ENCODE measurements at places on chromosomes 2 and 18. TPM values are rescaled to one million over a fixed set of nuclear protein-coding genes. Genes with fewer than 3 reads are reported as not detected.
A peak's percentile ranks its signal among the peaks of the same experiment; 100 is the strongest.

- DNase-seq: no peak
Observed at GRCh38 chr2:106160786-106161261, 33.3 kb downstream of the UXS1 start.

GRCh38 chr18:80210312-80211083, 36.8 kb downstream of the PARD6G start:
- no peak for DNase-seq

- peak; percentile 68 for DNase-seq
Observed at GRCh38 chr2:98009887-98010760, 14.4 kb upstream of the TMEM131 start.

Gene MPP4
- total RNA-seq: 2.1 TPM

GRCh38 chr2:238163481-238164198, 4.9 kb downstream of the ERFE start:
- peak; percentile 84 for DNase-seq

Gene RGPD4
- total RNA-seq: not detected

Gene YWHAQ
- 242 TPM for total RNA-seq

DNA sequence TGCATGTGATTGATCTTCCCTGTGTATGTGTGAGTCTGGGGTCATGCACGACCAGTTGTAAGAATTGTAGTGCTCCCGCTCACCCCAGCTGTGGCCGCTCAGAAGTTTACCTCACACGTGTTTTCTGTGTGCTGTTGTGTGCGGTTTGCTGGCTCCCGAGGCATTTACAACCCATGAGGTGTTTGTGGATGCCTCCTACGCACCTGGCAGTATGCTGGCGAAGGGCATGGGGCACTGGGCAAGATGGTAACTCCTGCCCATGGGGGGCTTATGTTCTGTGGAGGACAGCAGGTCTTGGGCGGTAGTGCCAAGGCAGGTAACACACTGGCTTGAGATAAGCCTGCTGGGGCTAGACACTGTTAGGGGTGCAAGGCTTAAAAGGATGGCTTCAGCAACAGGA, 102.6 kb upstream of the HS6ST1 start:
- DNase-seq: no peak

DNA sequence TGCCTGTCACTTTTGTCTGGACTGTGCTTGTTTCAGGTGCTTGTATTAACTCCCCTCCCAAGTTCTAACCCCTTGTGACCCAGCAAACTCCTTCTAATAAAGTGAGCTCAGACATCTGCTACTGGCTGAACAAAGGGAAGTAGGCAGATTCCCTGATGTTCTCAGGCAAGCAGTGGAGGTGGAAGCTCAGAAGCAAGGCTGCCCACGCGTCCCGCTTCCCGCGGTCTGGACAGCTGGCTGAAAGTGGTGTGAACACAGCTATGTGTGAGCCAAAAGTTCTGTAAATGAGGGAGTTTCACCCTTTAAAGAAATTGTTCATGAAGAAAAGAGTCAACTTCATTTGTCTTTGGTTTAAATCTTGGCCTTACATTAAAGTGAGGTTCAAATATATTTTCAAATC, 40.0 kb downstream of the NAPG start:
- no peak for DNase-seq

DNA sequence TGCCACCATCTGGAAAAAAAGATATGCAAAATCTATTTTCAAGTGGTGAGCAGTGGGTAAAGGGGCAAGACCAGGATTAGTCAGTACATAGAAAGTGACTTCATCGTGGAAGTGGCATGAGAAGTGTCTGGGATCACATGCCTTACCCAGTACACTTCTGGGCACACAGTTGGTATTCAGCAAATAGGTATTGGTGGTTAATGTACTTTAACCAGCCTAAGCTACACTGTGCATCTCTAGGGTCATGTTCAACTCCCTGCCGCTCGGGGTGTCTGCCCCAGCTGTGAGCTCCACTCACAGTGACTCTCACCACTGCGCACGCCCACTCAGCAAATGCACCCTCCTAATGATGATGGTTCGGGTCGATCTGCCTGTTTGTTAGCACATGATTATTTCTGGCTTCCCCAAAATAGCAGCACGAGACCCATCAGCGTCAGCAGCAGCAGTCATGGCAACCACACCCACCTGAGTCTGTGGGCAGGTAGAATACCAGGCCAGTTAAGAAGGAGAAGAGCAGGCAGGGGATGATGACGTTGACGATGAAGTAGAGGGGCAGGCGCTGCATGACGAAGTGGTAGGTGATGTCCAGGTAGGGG, 11.1 kb downstream of the CHRNA1 start:
- peak; percentile 56 for DNase-seq

- peak; percentile 69 for DNase-seq
Observed at GRCh38 chr2:201532686-201533304, 81.3 kb downstream of the STRADB start.

DNA sequence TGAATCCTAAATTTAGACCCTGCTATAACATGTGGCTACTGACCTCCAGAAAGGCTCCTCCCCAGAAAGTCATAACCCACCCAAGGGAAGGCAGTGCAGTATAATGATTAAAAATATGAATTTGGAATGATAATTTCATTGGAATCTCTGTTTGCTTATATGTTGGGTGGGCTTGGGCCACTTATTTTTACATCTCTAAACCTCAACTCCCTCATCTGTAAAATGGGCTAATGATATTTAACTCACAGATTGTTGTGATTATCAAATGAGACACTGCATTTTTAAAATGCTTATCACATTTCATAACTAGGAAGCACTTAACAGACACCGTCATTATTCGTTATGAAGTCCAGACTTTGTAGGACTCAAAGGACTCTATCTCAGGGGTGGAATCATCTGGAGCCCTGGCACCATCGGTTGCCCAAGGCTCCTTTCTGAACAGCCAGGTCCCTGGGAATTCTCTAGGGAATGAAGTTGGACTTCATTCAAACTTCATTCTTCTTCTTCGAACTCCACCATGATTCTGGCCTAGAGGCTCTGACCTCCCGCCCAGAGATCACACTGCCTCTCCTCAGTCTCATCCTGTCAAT, 33.1 kb upstream of the RMDN2 start:
- no peak for DNase-seq

DNA sequence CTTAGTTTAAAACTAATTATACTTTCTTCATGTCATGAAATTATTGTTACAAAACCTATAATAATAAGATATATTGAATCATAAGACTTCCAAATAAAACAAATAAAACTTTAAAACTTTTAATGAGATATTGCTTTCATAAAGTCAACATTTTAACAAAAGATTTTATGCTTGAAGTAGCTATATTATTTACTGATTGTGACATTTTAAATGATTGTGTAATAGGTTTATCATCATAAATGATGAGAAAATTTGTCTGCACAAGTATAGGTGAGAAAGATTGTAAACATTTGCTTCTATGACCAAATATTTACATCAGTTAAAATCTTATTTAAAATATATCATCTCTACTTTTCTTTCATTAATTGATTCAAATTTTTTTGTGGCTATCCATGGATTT, 5.1 kb upstream of the GALNT13 start:
- DNase-seq: no peak

Gene VRK2
- total RNA-seq: 22.1 TPM

DNA sequence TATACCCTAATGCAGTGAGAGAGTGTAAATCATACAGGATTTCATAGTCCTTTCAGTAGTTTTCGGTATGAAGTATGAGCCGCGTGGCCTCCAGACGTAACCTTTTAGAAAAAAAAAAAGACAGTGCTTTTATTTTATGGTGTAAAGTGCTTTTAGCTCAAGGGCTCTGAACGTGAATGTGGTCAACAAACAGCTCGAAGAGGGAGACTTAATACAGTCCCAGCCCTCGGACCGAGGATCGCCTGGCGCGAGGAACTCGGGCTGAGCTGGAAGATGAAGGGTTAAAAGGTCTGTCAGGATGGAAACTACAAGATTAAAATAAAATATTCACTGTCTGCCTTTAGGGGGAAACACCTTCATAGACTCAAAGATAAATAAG, 4.0 kb upstream of the BCL11A start:
- no peak for DNase-seq

DNA sequence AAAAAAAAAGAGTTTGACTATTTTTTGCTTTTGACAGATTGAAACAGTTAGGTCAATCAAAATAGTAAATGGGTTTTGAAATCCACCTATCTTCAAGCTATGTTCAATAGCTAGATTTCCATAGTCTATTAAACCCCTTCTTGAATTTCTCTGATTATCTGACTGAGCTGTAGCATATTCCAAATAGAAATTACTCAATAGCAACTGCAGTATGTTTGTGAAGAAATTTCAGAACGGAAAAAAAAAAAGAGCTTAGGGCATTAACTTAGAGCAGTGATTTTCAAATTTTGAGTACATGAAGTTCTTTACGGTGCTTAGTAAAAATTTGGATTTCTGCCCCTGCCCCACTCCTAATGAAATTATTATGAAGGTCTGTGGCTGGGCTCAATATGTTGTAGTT, 432.3 kb downstream of the LRP1B start:
- no peak for DNase-seq

Gene RNU2-63P
- not detected for total RNA-seq

Gene TEX44
- not detected for total RNA-seq

GRCh38 chr2:75523313-75524275, 37.1 kb downstream of the EVA1A start:
- DNase-seq: peak; percentile 37

Gene CDK15
- total RNA-seq: 5.3 TPM

DNA sequence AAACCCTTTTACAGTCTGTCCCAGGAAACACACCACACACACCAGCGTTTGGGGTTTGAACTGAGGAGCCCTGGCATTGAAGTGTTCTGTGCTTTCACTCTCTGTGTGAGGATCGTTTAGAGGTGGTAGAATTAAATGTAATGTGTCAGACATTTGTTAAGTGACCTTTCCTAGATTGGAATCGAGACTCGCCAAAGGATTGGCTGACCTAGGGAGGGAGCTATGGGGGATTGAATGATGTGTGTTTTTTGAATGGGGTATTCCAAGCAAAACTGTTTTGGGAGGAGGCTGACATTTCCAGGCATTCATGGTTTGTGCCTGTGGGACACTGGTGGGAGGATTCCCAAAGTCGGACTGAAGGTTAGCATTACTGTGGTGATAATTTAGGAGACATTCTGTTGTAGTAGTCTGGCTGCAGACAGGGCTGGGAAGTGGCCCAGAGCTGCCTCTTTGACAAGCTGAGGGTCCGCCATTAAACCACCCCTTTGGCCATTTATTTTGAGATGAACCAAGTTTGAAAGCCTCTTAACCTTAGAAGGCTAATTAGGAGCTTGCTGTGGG, 1.7 kb downstream of the MYO1B start:
- DNase-seq: no peak

GRCh38 chr2:28643911-28644334, 107.7 kb upstream of the PPP1CB start:
- peak; percentile 92 for DNase-seq

GRCh38 chr2:101704046-101704466, 6.5 kb downstream of the MAP4K4 start:
- DNase-seq: peak; percentile 80

DNA sequence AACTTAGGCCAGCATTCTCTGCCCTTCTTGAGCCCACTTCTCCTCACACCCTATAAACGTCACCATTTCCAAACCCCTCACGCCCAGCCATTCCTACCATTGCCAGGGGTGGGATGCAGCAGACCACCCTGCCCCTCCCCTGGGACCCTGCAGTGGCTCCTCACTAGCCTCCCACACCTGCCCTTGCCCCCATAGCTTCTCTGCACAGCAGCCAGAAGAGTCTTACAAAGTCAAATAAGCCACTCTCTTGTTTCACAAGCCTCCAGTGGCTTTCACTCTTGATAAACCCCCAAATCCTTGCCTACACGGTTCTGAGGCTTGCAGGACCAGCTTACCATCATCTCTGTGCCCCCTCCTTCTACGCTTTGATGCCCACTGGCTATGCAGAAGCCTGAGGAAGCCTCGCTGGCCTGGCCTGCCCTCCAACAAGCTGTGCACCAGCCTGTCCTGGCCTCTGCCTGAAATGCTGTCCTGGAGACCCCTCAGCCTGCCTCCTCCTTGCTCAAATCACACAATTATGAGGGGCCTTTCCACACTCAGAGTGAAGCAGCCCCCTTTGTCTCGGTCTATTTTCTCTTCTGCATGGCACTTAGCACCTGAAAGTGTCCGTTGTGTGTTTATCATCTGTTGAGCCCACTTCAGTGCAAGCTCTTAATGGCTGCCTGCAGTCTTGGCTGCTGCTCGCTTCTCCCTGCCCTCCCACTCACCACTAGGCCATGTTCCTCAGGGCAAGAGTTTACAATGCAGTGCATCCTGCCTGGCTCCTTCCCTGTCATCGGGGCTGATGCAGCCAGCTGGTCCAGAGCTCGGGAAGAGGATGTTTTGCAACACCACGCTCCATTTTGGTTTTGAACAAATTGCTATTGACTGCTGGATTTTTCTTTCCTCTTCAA, 82.6 kb upstream of the RGPD5 start:
- DNase-seq: no peak

Gene IL36A
- total RNA-seq: not detected

DNA sequence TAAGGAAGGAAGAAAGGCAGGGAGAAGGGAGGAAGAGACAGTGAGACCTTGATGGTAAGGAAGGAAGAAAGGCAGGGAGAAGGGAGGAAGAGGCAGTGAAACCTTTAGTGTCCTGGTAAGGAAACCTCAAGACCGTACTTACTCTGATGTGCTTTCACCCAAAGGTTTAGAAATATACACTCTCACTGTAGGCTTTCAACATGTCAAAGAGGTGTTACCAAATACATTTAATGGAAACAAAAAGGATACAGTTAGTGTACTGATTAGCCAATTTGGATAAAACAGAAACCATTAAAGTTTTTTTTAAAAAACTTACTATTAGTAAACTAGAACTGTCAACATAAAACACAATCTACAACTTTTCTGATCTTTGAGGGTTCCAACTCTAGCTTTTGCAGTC, 7.1 kb downstream of the FBXO15 start:
- no peak for DNase-seq

Gene PAPOLG
- total RNA-seq: 17.7 TPM

Gene ZNF804A
- not detected for total RNA-seq

DNA sequence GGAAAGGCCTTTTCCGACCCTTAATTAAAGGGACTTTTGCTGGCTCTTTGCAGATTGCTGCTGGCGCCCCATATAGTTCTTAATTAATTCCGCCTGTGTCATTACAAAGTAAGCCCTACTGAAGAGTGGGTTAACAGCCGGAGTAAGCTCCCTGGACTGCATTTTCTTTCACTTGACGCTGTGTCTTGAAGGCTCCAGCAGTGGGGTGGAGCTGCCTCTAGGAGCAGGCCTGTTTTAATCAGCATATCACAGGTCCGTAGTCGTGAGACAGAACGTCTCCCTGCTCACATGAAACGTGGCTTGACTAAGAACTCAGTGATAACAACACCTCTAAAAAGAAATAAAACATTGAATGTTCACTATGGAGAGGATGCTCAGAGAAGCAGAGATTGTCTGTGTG, 329.9 kb upstream of the RAB12 start:
- no peak for DNase-seq

Gene ANKRD62
- not detected for total RNA-seq

- no peak for DNase-seq
Observed at GRCh38 chr2:108619925-108620620, 85.8 kb downstream of the LIMS1 start.

Gene FOXI3
- not detected for total RNA-seq

GRCh38 chr2:217258170-217258569, 398.3 kb upstream of the TNP1 start:
- no peak for DNase-seq

Gene TMEM37
- total RNA-seq: 1.1 TPM

Data from osteoblast (primary cell).